ENCODE measurements at places on chromosomes 7 and 10. TPM values are rescaled to one million over a fixed set of nuclear protein-coding genes. Genes with fewer than 3 reads are reported as not detected.
A peak's percentile ranks its signal among the peaks of the same experiment; 100 is the strongest.

Gene PARP12
- 41.8 TPM for total RNA-seq

Gene DLX5
- 0.49 TPM for total RNA-seq

Gene ZNF32
- total RNA-seq, result 41.1 TPM

Gene NODAL
- not detected for total RNA-seq

Gene ZNF22
- 24.9 TPM for total RNA-seq

Gene HNRNPF
- total RNA-seq, result 130 TPM

Gene LRRC4
- total RNA-seq, result 14.7 TPM

Gene STAG3
- 11.0 TPM for total RNA-seq

Gene RBP3
- not detected for total RNA-seq

Gene NPC1L1
- total RNA-seq, result 0.45 TPM

Gene ZNF518A
- total RNA-seq, result 33.4 TPM

DNA sequence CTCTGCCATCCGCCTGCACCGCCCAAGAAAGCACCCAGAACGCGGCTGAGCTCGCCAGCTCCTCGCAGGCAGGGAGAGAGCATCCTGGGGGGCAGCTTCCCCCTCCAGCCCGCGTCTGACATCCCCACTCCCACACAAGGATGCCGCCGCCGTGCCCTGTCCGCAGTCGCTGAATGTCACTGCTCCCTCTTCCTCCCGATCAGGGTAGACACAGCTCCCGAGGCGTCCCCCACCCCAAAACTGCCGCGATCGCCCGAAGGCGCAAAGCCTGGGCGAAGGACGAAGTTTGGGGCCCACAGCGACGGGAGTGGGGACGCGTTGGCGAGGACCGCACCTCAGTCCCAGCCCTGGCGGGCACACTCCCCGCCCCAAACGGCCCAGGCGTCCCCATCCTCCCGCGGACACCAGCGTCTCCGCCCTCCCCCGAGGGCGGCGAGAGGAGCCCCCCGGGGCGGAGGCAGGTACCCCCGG is 1.5 kb upstream of the KAT6B start:
- DNase-seq, result peak; percentile 76

GRCh38 chr7:92982928-92983327 is 134.9 kb downstream of the SAMD9 start:
- DNase-seq, result no peak

- DNase-seq, result no peak
Observed at GRCh38 chr10:52256832-52257691, 57.0 kb upstream of the DKK1 start.

- DNase-seq, result no peak
Observed at GRCh38 chr10:16765509-16766375, 51.5 kb downstream of the RSU1 start.

- DNase-seq, result no peak
Observed at GRCh38 chr10:25629333-25629732, 304.7 kb upstream of the MYO3A start.

GRCh38 chr10:35409094-35409582 is 72.8 kb downstream of the CCNY start:
- no peak for DNase-seq

DNA sequence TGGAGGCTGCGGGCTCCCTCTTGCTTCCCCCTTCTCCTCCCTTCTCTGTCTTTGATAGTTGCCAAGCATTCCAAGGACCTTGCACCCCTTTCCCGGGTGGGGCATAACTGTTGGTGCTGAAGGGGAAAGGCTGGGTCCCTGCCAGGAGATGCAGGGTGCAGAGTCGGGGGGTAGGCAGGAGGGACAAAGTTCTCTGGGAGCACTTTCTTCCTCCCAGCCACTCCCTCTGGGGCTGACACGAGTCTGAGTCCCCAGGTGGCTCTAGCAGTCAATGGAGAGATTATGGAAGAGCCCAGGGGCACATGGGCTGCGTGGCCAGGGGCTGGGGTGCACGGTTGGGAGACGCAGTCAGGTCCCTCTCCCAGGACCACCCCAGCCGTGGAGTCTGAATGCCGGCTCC is 2.1 kb downstream of the CLDN15 start:
- DNase-seq, result no peak

DNA sequence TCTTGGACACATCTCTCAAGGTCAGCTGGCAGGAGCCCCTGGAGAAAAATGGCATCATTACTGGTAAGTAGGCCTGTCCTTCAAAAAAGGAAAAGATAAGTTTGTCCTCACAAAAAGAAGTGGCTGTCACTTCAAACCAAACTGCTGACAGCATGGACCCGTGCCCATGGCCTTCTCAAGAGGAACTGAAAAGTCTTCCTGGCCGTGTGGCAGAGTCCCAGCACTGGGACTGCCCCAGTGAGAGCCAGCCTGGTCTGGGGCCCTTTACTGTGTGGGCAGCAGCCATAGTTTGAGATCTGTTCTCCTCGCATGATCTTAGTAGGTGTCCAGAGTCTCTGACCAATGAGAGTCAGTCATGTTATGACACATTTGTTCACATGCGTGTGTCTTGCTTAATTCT is 614.2 kb upstream of the FOXK1 start:
- DNase-seq, result no peak

GRCh38 chr7:47389923-47390630 is 191.8 kb downstream of the TNS3 start:
- no peak for DNase-seq

- DNase-seq, result no peak
Observed at GRCh38 chr10:133415752-133416151, 8.7 kb downstream of the SPRN start.

GRCh38 chr10:129364949-129365348 is 102.1 kb upstream of the MGMT start:
- no peak for DNase-seq

DNA sequence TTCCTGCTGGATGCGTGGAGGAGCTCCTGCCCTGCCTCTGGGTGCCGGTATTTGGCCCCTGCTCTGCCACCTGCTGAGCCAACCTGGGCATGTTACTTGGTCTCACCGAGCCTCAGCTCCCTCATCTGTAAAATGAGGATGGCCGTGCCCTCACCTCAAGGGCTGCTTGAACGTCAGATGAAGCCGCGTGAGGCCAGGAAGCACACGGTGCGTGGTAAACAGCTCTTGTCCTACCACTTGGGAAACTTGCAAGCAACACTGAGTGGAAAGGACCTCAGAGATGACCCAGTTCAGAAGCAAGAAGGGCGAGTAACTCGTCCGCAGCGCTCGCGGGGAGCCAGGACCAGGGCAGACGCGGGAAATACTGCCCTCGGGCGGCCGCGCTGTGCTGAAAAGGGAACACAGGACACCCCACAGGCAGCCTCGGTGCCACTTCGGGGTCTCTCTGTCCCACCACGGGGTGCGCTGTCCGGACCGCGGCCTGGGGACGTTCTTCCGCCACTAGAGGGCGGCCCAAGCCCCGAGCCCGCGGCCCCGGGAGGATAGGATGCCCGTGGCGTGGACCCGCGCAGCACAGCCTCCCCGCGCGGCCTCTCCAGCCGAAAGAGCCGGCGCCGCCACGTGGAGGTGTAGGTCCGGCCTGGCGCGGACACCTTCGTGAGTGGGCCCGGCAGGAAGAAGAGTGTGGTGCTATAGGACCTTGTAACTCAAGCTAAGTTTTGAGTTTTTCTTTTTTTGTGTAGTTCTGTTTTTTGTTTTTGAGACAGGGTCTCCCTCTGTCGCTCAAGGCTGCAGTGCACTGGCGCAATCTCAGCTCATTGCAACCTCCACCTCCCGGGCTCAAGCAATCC is 94.1 kb downstream of the PRKAG2 start:
- peak; percentile 87 for DNase-seq

GRCh38 chr10:102669206-102670064 is 25.2 kb downstream of the TRIM8 start:
- no peak for DNase-seq

DNA sequence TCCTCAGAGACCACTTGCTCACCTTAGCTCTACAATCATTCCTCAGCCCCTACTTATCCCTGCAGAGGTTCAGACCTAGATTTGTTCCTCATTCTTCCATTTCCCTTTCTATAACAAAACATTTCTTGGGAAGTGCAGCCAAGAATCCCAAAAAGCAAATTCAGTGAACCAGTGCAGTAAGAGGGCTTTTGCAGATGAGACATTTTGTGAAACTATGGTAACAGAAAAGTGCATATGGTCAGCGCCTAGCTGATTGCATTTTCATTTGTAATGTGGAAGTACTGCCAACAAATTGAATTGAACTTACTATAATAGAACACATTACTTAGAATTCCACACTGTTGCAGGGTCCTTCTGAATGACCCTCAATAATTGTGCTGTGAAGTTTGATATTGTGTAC is 18.6 kb downstream of the AGMO start:
- DNase-seq, result no peak

DNA sequence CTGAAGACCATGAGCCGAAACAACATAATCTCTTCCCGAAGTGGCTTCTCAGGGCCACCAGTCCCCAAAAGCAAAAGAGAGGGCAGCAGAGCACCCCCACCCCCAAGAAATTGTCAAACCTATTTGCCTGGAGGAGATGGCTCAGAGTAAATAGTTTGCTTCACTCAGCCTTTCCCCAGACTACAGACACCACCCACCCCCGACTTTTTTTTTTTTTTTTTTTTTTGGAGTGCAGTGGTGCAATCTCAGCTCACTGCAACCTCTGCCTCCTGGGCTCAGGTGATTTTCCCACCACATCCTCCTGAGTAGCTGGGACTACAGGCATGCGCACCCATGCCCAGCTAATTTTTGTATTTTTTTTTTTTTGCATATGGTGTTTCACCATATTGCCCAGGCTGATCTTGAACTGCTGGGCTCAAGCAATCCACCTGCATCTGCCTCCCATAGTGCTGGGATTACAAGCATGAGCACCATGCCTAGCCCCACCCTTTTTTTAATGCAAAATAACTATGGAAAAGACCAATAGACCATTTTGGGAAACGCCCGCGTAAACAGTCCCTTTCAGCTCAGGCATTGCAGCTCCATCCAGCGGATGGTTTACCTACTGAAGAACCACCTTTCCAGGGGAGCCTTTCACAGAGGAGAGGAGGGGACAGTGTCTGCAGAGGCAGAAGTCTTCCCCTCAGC is 9.7 kb downstream of the ZMIZ1 start:
- DNase-seq, result no peak

DNA sequence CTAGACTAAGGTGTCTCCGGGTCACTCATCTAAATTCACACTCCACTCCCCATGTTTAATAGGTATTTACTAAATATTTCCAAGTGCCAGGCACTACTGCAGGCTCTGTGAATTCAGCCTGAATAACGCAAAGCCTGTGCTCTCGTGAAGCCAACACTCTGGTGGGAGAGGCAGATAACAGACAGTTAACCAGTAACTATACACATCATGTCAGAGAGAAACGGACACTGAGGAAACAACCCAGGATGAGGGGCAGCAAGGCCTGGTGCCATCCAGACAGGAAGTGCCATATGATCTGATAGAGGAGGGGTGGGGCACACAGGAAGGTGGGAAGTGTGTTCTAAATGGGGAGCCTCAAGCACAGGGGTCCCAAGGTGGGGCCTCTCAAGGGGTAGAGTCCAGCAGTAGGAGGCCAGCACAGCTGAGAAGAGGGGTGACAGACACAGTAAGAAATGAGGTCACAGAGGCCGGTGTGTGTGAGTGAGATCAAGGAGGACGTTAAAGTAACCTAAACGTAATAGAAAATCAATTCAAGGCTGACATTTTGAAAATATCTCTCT is 85.3 kb downstream of the LARP4B start:
- DNase-seq, result no peak

DNA sequence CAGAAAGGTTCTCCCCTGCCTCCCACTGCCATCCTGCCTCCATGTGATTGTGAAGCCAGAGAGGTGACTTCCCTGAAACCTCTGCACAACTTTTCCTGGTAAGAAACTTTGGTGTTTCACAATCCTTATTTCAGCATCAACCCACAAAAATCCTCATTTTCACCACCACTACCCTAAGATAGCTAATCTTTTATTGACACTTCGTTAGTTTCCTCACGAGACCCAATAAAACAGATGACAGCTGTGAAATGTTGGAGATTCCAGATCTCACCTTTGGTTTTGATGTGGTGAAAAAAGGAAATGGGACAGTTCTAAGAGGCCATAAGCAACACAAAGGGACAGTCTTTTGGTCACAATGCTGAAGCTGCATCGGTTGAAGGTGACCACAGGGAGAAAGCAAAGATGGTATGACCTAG is 59.9 kb upstream of the TM9SF3 start:
- DNase-seq, result no peak

- no peak for DNase-seq
Observed at GRCh38 chr10:283916-284356, 148.7 kb downstream of the ZMYND11 start.

- no peak for DNase-seq
Observed at GRCh38 chr7:150332852-150333635, 8.4 kb downstream of the RARRES2 start.

DNA sequence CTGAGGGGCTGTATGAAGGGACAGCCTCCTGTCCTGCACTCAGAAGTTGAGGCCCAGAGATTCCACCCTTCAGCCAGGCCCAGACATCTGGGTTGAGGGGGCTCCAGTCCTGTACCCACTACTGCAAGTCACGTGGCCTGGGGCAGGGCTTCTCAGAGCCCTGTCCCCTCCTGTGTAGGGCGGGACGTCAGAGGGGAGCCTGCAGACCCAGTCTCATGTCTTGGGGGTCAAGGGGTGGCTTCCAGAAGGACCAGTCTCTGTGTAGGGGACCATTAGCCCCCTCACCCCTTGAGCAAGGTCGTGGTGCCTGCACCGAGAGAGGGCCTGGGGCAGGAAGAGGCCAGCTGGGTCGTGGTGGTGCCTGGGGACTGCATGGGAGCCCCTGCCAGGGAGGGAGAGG is 593 bp upstream of the PILRA start:
- DNase-seq, result no peak

DNA sequence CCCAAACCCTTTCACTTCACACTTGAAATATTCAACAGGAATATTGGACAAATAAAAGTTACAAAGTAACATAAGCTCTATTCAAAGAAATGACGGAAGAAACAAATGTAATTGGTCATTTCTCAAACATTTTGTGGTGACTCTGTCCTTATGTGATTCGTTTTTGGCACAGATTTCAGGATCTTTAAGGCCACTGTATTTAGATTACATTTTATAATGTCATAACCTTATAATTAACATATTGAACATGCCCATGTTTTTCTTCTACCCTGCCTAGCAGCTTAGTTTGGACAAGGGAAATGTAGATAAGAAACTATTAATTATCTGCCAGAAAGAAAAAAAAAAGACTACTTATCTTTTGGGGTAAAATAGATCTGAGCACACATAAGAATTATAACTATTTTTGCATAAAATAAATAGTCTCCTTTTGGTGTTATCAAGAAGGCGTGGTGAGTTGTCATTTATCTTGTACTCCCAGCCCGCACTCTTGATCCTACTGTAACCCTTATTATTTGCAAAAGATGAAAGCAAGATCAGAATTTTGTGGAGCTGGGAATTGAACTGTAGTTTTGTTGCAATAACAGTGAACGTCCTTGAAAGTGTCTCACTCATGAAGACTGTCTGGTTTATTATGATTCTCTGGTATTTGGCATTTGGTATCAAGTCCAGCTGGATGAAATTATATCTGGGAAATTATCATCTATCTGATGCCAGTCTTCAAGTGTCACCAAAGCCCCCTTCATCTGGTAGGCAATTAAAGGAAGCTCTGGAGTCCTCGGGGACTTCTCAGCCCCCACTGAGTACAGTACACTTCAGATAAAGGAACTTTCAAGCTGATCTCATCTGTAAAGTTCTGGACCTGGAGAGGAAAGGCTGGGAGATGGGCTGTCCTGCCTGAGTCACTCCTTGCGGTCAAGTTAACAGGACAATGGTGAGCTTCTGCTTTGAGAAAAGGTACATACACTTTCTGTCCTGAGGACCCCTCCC is 175.7 kb upstream of the INHBA start:
- DNase-seq, result no peak
